Left lung (tissue), 14 donors: ENCODE measurements at places on chromosomes 7 and 10. TPM values are rescaled to one million over a fixed set of nuclear protein-coding genes. Genes with fewer than 3 reads are reported as not detected.

- H3K4me3 ChIP-seq: no peak overlapping the region
- H3K36me3 ChIP-seq: no peaks in the 10 kb centered on the region
- no peaks in the 10 kb centered on the region for H3K27me3 ChIP-seq
- no peaks in the 10 kb centered on the region for H3K4me1 ChIP-seq
Observed at GRCh38 chr7:114047889-114048288, 129.1 kb upstream of the PPP1R3A start.

The MYL7 gene
- total RNA-seq: 1.5 TPM

The ERVW-1 gene
- not detected for total RNA-seq

The TUBAL3 gene
- total RNA-seq: not detected

DNA sequence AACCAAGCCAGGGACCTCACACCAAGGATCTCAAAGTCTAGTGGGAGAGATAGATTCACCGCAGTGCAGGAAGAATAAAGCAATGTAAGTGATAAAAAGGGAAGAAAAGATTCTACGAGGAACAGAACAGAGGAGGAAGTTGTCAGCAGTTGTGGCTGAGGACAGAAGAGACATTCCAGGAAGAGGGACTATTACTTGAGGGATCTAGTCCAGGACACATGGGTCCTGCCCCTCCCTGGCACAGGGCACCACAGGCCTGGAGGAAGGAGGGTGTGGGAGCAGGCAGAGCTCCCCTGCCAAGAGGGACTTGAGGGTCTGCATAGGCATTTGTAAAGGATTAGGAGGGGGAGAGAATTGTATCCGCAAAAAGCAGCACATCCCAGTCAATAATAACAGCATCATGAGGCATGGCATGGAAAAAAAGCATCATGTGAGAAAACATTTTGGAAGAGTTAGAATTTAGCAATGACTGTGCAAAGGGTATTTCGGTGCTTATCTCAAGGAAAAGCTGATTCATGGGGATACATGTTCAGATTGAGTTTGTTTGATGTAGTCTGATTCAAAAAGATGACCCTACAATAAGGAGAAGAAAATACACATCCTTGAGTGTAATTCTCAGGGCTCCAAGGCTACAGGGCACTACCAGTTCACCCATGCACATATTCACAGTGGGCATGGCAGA lies 12.7 kb downstream of the C10orf71 start:
- H3K4me1 ChIP-seq: no peaks in the 10 kb centered on the region
- DNase-seq: no peak
- H3K27me3 ChIP-seq: no peaks in the 10 kb centered on the region
- no peak overlapping the region for H3K4me3 ChIP-seq
- H3K36me3 ChIP-seq: no peaks in the 10 kb centered on the region
- no peak overlapping the region for H3K27ac ChIP-seq

GRCh38 chr10:119395280-119396007 lies 147.1 kb downstream of the RGS10 start:
- DNase-seq: peak; percentile 72
- H3K36me3 ChIP-seq: peaks cover 12% of the 10 kb centered on the region
- peak overlapping the region; percentile 65 for H3K27ac ChIP-seq
- H3K4me3 ChIP-seq: no peak overlapping the region
- H3K4me1 ChIP-seq: peaks cover 12% of the 10 kb centered on the region
- no peaks in the 10 kb centered on the region for H3K27me3 ChIP-seq

GRCh38 chr10:43126759-43127424 lies 11.4 kb upstream of the CSGALNACT2 start:
- H3K27ac ChIP-seq: peak overlapping the region; percentile 48
- no peak overlapping the region for H3K4me3 ChIP-seq
- H3K4me1 ChIP-seq: peaks cover 4% of the 10 kb centered on the region

The CNOT4 gene
- total RNA-seq: 21.8 TPM

The CROT gene
- total RNA-seq: 13.0 TPM

The CHN2 gene
- total RNA-seq: 5.5 TPM

The C7orf57 gene
- total RNA-seq: not detected

The NUTM2E gene
- not detected for total RNA-seq

DNA sequence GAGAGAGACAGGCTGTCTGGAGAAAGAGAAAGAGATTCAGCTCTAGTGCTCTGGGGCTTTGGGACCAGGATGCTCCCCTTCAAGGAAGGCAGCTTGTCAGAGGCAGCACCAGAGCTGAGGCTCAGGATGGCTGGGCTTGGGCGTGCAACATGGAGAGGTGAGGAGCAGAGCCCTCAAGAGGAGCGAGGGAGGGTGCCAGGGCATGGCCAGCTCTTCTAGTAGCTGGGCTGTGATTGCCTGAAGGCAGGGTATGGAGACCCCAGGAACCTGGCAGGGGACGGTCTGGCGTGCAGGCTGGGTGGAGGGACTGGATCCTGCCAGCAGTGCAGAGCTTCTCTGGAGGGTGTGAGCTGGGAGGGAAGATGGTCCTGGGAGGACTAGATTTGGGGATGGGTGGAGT lies 40.2 kb downstream of the ANTXRL start:
- no peaks in the 10 kb centered on the region for H3K27me3 ChIP-seq
- no peaks in the 10 kb centered on the region for H3K36me3 ChIP-seq
- H3K4me1 ChIP-seq: no peaks in the 10 kb centered on the region
- no peak overlapping the region for H3K4me3 ChIP-seq
- no peak overlapping the region for H3K27ac ChIP-seq

GRCh38 chr7:157267956-157268355 lies 68.8 kb upstream of the DNAJB6 start:
- no peak for DNase-seq
- no peak overlapping the region for H3K4me3 ChIP-seq
- no peaks in the 10 kb centered on the region for H3K36me3 ChIP-seq
- no peaks in the 10 kb centered on the region for H3K4me1 ChIP-seq

- H3K27ac ChIP-seq: no peak overlapping the region
- H3K4me3 ChIP-seq: no peak overlapping the region
- H3K36me3 ChIP-seq: no peaks in the 10 kb centered on the region
- no peaks in the 10 kb centered on the region for H3K4me1 ChIP-seq
- no peaks in the 10 kb centered on the region for H3K27me3 ChIP-seq
Observed at GRCh38 chr10:22537810-22538209, 176.6 kb downstream of the PIP4K2A start.

The ATG9B gene
- total RNA-seq: 0.68 TPM

The DKK1 gene
- 36.0 TPM for total RNA-seq

DNA sequence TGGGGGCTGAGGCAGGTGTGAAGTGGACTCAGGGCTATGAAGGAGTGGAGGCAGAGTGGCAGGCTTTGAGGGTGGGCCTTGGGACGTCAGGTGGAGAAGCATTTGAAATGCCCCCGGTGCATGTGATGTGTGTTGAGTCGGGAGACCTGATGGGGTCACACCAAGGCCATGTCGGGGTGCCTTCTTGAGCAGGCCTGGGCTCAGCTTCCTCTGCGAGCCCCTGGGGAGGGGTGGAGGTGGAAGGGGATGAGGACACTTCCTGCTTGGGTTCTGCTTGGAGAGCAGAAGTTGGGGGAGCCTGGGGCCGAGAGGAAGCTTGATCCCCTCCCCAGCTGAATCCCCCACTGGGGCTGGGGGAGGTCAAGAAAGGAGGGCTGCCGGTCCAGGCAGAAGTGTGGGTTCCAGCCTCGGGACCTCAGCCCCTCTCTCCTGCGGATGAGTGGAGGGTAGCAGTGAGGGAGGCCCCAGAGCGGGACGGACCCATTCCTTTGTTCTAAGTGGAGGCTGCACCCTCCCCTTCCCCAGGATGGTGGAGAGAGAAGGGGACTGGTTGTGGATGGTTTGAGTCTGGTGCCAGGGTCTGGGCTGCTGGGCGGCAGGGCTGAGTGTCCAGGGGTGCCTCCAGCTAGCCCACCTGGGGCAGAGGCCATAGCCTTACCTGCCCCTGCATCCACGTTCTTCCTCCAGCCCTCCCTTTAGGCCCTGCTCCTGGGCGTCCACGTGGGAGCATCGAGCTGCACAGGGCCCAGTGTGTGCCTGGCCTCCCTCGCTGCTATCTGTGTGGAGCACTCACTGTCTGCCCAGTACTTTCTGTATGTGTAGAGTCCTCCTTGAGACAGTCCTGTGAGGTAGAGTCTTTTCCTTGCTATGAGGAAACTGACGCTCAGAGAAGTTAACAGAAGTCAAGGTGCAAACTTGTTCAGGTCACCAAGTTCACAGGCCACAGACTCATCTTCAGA lies 36.7 kb downstream of the PRF1 start:
- no peaks in the 10 kb centered on the region for H3K36me3 ChIP-seq
- peaks cover 2% of the 10 kb centered on the region for H3K4me1 ChIP-seq
- no peak for DNase-seq
- H3K27ac ChIP-seq: peak overlapping the region; percentile 23
- H3K4me3 ChIP-seq: no peak overlapping the region

DNA sequence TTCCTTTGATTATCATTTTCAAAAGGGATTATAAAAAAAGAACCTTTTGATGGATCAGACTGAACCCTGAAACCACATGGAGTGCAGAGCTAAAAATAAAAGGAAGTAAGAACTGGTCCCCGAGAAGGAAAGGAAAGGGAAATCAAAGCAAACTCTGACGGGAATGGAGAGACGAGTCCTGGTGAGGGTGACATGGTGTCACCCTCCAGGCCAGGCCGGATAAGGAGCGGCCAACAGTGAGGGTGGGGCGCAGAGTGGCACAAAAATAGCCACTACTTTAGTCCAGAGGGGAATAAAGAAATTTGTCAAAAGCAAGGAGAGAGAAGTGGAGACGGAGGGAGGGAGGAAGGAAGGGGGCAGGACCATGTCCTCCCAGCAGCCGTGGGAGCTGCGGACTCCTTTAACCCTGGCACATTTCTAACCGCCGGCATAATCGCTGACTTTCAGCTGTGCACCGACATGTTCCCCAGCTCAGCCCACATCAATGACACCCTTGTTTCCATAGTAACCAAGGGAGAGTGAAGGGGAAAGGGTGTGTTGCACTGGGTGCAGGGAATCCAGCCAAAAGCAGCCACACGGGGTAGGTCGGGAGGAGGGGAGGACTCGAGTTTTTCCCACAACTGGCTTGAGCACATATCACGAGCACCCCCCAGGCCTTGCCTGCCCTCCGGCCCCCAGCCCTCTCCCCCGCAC lies 29.7 kb downstream of the TRIM8 start:
- DNase-seq: peak; percentile 83
- H3K4me1 ChIP-seq: peaks cover 60% of the 10 kb centered on the region
- H3K27me3 ChIP-seq: no peaks in the 10 kb centered on the region
- no peak overlapping the region for H3K4me3 ChIP-seq
- H3K27ac ChIP-seq: peak overlapping the region; percentile 94

DNA sequence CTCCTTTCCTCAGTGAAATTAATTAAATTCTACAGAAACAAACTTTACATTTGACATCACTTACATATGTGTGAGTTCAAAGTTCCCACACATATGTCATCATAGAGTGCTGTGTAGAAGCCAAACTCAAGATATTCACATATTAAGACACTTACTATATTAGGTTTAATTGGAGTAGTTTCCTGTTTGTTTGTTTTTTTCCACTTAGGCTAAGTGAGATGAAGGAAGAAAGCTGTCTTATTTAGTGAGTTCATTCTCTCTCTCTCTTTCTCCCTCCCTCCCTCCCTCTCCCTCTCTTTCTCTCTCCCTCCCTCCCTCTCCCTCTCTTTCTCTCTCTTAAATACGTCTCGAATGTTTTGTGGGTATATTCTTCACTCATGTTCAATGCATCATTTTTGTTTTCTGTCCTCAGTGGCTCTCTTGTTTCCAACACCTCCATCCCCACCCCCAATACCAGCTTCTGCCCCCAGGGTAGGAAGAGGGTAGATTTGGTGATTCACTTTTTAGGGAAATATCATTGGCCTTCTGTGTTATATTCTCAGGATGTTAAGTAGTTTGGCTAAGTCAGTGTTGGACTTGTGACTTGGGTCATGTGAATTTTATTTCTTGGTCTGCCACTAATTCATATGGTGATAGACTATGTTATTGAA lies 262.0 kb downstream of the FRMD4A start:
- no peak overlapping the region for H3K27ac ChIP-seq
- H3K36me3 ChIP-seq: no peaks in the 10 kb centered on the region
- no peaks in the 10 kb centered on the region for H3K27me3 ChIP-seq
- H3K4me1 ChIP-seq: peaks cover under 1% of the 10 kb centered on the region
- no peak overlapping the region for H3K4me3 ChIP-seq

- no peaks in the 10 kb centered on the region for H3K27me3 ChIP-seq
- no peak overlapping the region for H3K4me3 ChIP-seq
- DNase-seq: peak; percentile 55
- H3K36me3 ChIP-seq: no peaks in the 10 kb centered on the region
- H3K4me1 ChIP-seq: no peaks in the 10 kb centered on the region
Observed at GRCh38 chr7:74401137-74401859, 52.4 kb upstream of the GTF2IRD1 start.

The RBM20 gene
- 0.65 TPM for total RNA-seq

GRCh38 chr10:32253276-32253675 lies 93.7 kb downstream of the EPC1 start:
- no peak overlapping the region for H3K27ac ChIP-seq
- no peak for DNase-seq
- no peaks in the 10 kb centered on the region for H3K36me3 ChIP-seq
- no peaks in the 10 kb centered on the region for H3K4me1 ChIP-seq
- no peaks in the 10 kb centered on the region for H3K27me3 ChIP-seq
- H3K4me3 ChIP-seq: no peak overlapping the region

The OR6B1 gene
- not detected for total RNA-seq

The AP5Z1 gene
- 37.1 TPM for total RNA-seq

DNA sequence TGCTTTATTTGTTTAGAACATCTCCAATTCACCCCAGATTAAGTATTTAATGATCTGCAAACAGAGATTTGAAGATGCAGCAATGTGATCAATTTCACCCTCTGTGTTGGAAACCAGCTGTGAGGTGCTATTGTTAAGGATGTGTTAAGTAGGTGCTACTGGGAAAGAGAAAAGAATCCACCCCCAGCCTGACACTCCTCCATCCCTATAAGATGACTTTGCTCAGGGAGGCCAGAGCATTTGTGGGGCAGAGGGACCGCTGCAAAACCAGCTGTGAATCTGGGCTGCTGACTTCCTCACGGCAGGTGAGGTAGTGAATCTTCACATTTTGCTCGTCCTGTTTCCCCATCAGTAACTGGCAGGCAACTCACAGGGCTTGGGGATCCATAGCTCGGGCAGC lies 297.5 kb downstream of the GFRA1 start:
- H3K4me1 ChIP-seq: no peaks in the 10 kb centered on the region
- no peak overlapping the region for H3K27ac ChIP-seq
- H3K4me3 ChIP-seq: no peak overlapping the region
- H3K27me3 ChIP-seq: no peaks in the 10 kb centered on the region
- no peaks in the 10 kb centered on the region for H3K36me3 ChIP-seq

GRCh38 chr10:61409157-61409556 lies 44.0 kb downstream of the TMEM26 start:
- H3K27ac ChIP-seq: no peak overlapping the region
- no peak for DNase-seq
- H3K4me3 ChIP-seq: no peak overlapping the region

GRCh38 chr10:15801147-15801546 lies 59.2 kb downstream of the MINDY3 start:
- H3K27me3 ChIP-seq: no peaks in the 10 kb centered on the region
- no peaks in the 10 kb centered on the region for H3K4me1 ChIP-seq
- no peak overlapping the region for H3K4me3 ChIP-seq
- peaks cover 26% of the 10 kb centered on the region for H3K36me3 ChIP-seq
